AG04450 (cell line): ENCODE measurements at places on chromosomes 2 and 18. TPM values are rescaled to one million over a fixed set of nuclear protein-coding genes. Genes with fewer than 3 reads are reported as not detected.
A peak's percentile ranks its signal among the peaks of the same experiment; 100 is the strongest.

TET3 gene
- polyA plus RNA-seq, result 3.1 and 3.2 TPM in 2 replicates

SPRED2 gene
- polyA plus RNA-seq, result 18.6 and 21.2 TPM in 2 replicates

GAD1 gene
- not detected in 2 replicates for polyA plus RNA-seq

GREB1 gene
- polyA plus RNA-seq, result 0.12 and 0.17 TPM in 2 replicates

RND3 gene
- polyA plus RNA-seq, result 533 and 627 TPM in 2 replicates

TOGARAM2 gene
- polyA plus RNA-seq, result 0.30 and 0.42 TPM in 2 replicates

- DNase-seq, result no peak
Observed at GRCh38 chr18:55420665-55421307, 167.2 kb downstream of the TCF4 start.

DNA sequence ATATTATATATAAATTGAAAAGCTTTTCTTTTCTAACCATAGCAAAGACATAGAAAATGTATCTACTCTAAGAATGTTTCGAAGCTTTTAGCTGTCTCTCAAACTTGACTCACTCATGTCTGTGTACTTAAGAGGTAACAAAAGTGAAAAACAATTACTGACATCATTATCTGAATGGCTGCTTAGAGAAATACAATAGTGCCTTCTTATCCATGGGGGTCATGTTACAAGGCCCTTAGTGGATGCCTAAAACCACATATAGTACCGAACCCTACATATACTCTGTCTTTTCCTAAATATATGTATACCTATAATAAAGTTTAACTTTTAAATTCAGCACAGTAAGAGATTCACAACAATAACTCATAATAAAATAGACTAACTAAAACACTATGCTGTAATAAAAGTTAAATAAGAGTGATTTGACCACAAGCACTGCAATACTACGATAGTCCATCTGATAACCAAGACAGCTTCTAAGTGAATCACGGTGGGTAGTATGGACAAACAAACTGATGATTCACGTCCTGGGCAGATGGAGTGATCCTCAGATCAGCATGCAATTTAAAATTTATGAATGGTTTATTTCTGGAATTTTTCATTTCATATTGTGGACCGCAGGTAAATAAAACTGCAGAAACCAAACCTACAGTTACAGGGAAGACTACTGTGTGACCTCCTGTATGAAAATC is 246.2 kb downstream of the XIRP2 start:
- peak; percentile 50 for DNase-seq

GRCh38 chr2:179180242-179180641 is 84.4 kb downstream of the SESTD1 start:
- DNase-seq, result no peak

DNA sequence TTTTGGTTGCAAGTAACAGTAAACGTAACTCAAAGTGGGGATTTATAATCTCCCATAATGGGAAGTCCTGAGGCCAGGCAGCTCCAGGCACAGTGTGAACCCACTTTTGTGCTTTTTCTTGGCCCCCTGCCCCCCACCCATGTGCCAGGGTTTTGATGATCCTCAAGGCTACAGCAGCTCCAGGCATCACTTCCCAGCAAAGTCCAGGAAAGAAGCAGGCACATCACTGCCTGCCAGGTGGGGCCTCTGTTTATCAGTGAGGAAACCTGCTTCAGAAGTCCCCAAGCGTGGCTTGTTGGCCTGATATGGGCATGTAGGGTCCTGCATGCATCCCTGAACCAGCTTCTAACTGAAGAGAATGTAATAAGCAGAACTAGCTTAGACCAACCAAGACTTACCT is 299.2 kb upstream of the SKOR2 start:
- DNase-seq, result no peak

GRCh38 chr2:19651466-19651865 is 250.3 kb downstream of the TTC32 start:
- no peak for DNase-seq

DNA sequence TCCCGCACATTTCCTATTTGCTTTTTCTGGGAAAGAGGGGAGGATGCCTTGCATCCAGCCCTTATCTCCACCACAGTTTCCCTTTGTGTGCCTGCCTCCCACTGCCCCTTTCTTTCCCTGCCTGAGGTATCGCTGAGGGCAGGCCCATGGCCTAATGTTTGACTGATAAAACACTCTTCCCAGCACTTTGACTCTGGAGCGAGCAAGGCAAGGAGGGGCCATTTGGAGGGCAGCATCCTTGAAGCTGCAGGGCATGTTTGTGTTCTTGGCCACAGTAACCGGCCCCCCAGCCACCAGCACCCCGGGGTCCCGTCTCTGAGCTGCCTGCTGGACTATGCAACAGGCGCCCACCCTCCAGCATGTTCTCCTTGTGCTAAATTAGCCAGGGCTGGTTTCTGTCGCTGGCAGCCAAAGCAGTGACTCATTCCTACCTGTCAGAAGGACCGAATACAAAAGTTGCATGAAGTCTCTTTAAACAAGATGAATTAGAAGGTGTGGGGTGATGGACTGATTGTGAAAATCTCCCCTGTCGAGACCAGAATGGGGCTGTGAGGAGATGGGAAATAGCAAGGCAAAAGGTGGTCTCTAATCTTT is 50.7 kb downstream of the BCL2L11 start:
- no peak for DNase-seq

DNA sequence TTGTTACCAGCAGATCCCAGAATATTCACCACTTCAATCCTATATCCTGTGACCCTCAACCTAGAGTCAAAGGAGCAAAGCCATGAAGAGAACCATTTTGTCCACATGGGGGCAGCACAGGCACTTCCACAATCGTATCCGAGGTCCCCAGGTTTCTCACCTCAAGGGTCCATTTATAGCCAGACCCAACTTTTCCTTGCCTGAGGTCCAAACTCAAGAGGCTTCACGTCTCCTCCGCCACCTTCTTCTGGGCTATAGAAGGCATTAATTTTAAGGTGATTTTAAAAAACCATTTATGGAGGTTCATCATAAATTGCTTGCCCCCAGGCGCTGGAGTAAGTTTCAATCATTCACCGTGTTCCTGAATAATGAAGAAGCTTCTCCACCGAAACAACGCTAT is 111.6 kb upstream of the NABP1 start:
- DNase-seq, result peak; percentile 26

DNA sequence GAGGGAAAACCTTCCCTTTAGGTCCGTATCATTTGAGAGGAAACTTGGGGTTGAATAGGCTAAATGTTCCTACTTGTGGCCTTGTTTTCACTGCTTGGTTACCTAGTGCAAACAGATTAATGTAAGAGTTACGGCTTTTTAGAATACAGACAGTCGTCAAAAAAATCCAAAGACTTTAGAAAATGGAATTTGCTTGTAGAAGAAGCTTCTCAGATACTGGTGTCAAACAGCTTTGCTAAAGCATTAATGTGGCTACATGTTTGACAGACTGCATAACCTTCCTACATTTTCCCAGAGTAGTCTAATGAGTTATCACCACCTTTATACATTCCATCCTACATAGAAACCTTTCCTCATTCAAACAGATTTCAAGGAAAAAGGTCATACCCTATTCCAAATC is 114.6 kb downstream of the FMNL2 start:
- DNase-seq, result no peak

GRCh38 chr2:54073796-54074195 is 41.6 kb upstream of the ACYP2 start:
- DNase-seq, result no peak

DNA sequence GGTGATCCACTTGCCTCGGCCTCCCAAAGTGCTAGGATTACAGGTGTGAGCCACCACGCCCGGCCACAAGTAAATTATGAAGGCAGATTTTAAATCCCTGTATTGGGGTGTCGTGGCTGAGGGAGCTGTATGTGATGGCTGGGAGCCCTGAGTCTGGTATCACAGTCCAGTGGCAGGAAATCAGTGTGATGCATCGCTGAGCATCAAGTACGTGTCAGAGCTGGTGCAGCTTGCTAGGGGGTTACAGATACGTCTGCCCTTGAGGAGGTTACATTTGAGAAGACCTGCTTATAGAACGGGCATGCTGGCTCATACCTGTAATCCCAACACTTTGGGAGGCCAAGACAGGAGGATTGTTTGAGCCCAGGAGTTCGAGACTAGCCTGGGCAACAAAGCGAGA is 4.3 kb downstream of the ENOSF1 start:
- DNase-seq, result no peak

DNA sequence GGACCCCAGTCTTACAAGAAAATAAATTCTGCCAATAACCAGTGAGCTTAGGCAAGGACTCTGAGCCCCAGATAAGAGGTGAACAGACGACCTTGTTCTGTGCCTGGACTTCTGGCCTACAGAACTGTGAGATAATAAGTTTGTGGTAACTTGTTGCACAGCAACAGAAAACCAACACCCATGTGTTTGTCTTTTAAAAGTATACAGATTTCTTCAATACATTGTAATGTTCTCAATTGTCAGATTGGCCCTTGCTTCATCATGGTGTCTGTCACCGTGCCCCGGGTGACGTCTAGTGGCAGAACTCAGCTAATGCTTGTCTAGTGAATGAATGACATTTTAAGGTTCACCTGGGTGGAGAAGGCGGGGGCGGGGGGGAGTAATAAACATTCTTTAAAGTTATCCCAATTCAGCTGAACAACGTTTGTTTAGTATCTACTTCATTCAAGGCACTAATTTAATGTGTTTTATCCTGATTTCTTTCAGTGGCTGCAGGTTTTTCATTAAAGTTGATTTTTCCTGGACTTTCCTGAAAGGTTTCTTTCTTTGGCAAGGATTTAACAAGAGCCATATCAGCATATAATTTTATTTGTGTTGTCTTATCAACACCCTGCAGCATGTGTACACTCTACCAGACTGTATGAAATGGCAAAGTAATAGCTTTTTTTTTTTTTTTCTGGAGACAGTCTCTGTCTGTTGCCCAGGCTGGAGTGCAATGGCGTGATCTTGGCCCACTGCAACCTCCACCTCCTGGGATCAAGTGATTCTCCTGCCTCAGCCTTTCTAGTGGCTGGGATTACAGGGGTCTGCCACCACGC is 123.8 kb upstream of the DLX2 start:
- DNase-seq, result no peak

GRCh38 chr2:162968306-162968705 is 129.7 kb upstream of the KCNH7 start:
- DNase-seq, result no peak

DNA sequence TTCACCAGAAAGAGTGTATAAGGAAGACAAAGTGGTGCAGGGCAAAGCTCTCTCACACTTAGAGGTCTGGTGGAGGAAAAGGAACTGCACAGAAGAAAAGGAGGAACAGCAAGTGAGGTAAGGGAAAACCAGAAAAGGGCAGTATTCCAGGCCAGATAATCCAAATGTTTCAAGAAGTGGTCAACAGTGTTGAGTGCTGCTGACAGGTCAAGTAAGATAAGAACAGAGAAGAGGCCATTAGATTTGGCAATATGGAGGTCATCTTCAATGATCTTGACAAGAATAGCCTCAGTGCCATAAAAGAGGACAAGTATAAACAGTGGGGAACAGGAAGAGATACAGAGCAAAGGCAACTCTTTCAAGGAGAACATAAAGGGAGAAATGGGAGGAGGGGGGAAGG is 15.0 kb downstream of the ADD2 start:
- no peak for DNase-seq

- no peak for DNase-seq
Observed at GRCh38 chr18:21463718-21464117, 136.8 kb downstream of the ESCO1 start.
